Activated CD8-positive, alpha-beta memory T cell treated with anti-CD3 and anti-CD28 coated beads for 48 hours (primary cell): ENCODE measurements at places on chromosomes 3 and 15.

DNA sequence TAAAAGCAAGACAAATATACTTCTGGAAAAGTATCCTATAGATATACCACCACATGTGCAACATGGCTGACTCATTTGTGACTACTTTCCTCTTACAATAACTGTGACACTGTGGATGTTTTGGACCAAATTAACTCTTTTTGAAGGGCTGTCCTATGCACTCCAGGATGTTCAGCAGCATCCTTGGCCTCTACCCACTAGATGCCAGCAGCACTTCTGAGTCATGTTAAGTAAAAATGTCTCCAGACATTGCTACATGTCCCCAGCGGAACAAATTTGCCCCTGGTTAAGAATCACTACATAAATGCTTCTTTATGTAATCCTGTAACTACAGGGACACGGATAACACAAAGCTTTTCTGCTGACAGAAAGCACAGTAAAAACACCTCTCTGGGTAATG is 32.0 kb downstream of the RUVBL1 start:
- no peak for DNase-seq

DNA sequence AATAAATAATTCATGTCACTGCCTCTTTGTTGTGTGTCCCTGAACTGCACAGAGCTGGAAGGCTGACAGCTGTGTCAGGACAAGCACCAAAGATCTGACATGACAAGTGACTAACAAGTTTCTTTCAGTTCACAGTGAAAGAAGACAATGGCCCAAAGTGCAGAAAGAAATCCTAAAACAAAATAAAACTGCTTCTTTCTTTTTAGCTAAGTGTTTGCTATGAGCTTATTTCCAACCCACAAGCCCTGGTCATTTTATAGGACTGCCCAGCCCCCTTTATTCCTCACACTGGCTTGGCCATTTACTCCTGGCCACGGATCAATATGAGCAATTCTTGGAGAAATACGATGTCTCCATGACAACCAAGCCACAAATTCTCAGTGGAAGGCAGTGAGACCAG is 238.5 kb downstream of the WDR72 start:
- DNase-seq = no peak

- no peak for DNase-seq
Observed at GRCh38 chr3:87167628-87168456, 59.3 kb upstream of the CHMP2B start.

DNA sequence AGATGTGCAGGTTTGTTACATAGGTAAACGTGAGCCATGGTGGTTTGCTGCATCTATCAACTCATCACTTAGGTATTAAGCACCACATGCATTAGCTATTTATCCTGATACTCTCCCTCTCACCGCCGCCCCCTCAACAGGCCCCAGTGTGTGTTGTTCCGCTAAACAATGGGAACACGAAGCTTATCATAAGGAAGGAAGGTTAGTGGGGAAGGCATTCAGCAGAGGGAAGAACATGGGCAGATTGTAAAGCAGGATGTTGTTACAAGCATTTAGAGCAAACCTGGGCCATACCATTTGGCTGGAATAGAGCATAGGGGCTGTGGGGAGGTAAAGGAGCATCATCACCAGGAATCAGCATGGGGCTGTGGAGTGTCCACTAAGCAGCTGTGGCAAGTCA is 111.8 kb downstream of the SSR3 start:
- no peak for DNase-seq

DNA sequence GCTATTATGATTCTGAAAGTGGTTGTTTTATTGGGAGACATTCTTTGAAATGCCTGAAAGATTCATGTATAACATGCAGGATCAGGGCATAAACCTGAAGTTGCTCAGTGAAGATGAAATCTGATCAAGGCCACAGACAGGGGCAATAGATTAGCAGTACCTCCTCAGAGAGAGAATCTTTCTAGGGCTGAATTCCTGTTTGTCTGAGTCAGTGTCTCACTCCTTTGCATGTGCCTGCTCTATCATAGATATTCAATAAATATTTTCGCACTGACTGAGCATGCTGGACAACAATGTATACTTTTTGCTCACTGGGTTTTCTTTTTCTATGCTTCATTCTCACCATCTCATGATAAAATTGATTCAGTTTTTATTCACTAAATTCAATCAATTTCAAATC is 49.8 kb upstream of the PFN2 start:
- no peak for DNase-seq

DNA sequence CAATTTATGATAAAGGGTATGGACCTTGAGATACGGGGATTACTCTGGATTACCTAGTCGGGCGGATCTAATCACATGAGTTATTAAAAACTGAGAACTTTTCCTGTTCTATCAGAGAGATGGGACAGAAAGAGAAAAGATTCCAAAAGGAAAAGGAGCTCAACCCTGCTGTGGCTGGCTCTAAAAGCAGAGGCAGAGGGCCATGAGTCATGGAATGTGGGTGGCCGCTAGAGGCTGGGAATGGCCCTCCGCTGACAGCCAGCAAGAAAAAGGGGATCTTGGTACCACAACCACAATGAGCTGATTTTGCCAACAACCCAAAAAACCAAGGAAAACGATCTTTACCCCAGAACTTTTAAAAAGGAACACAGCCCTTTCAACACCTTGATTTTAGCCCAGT is 210.0 kb downstream of the MAGI1 start:
- DNase-seq = no peak

- peak; percentile 26 for DNase-seq
Observed at GRCh38 chr3:10198761-10199649, 34.3 kb downstream of the IRAK2 start.

- DNase-seq = no peak
Observed at GRCh38 chr15:44804298-44805046, 68.1 kb downstream of the TRIM69 start.

GRCh38 chr3:176431038-176431418 is 766.3 kb downstream of the TBL1XR1 start:
- DNase-seq = no peak

- no peak for DNase-seq
Observed at GRCh38 chr3:120081719-120082118, 12.5 kb downstream of the GSK3B start.

DNA sequence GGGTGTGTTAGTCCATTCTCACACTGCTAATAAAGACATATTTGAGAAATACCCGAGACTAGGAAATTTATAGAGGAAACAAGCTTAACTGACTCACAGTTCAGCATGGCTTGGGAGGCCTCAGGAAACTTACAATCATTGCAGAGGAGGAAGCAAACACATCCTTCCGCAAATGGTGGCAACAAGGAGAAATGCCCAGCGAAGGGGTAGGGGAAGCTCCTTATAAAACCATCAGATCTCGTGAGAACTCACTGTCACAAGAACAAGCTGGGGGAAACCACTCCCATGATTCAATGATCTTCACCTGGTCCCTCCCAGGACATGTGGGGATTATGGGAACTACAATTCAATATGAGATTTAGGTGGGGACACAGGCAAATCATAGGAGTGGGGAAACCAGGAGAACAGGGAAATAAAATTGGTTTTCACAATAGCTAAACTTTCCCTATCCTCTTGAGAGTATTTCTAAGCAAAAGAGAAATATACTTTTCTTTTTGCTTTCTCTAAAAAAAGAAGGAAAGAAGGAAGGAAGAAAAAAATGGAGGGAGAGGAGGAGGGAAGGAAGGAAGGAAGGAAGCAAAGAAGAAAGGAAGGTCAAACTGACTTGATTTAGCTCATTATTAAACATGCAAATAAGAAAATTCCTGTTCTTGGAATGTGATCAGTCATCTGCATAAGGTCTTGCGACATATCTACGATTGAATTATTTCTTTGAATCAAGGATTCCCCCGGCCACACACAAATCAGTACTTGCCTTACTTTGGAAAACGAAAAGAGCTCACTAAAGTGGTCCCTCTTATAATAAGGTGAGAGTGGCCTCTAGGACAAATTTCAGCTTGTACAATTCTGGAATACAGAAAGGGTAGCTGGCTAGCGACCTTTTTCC is 75.2 kb downstream of the LIPC start:
- DNase-seq = no peak

GRCh38 chr3:25000971-25001591 is 427.0 kb upstream of the RARB start:
- DNase-seq = no peak

DNA sequence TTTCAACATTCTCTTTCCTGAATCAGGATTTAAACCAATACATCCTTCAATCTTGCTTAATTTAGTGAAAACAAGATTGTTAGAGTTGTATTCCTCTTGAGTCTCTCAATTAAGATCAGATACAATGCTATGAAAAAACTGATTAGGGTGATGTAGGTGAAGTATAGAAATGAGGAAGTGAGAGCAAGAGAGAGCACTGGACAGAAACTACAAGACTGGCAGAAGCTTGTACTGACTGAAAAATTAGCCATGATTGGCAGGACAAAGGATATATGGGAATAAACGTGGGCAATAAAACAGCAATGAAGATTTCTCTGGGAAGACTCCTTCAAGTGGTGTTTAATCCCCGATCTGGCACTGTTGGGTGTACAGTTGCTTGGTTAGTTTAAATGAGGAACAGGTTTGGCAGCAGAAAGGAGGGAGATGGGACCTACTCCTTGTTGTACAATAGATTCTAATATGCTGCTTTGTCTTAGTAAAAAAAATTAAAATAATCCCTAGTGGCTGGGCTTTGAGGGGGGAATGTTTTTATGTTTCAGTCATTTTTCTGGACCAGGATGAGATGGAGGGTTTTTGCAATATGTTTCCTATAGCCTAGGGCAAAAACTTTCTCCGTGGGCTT is 252.7 kb downstream of the SLC9A9 start:
- DNase-seq = no peak

DNA sequence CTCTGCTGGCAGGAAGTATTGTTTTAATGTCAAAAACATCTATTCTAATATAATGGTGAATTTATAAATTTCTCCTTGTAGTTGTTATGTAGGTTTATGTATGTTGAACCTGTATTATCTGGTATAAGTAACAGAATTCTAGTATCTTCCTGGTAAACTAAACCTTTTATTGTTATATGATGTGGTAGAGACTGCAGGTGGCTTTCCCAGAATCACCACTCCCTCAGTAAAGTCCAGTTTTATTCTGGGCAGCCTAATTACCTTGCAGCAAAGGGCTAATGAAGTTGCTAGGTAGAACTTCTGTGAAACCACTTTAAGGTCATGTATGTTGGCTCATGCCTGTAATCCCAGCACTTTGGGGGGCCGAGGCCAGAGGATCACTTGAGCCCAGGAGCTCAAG is 15.6 kb downstream of the CSNK1G1 start:
- DNase-seq = no peak

DNA sequence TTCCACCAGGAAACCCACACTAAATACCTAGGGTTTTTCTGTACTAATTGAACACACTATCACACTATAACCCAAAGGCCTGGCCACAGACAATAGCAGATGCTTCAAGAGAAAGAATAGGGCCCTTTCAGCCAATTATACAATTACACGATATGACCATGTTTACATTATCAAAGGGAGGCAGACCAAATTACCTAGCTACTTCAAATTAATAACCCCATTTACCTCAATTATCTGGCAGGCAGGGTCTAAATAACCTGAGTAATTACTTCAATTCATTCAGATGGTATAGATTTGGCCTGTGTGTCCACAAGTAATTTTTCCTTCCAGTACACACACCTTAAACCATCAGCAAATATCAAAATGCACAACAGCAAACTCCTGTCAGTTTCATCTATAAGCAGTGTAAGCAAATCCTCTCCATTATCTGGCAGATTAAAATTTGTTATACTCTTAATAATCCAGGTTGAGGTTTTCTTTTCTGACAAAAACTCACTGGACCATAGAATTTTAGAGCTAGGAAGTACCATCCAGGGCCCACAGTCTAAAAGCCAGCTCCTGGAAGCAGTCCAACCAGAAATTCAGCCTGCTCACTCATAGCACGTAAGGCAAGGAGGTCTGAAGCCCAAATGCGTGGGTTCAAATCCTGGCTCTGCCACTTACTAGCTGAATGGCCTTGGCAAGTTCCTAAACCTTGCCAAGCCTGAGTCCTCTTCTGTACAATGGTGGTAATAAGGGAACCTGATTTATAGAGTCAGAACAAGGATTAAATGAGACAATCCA is 51.8 kb downstream of the RFTN1 start:
- no peak for DNase-seq
